ENCODE measurements at places on chromosomes 3 and 15.

DNA sequence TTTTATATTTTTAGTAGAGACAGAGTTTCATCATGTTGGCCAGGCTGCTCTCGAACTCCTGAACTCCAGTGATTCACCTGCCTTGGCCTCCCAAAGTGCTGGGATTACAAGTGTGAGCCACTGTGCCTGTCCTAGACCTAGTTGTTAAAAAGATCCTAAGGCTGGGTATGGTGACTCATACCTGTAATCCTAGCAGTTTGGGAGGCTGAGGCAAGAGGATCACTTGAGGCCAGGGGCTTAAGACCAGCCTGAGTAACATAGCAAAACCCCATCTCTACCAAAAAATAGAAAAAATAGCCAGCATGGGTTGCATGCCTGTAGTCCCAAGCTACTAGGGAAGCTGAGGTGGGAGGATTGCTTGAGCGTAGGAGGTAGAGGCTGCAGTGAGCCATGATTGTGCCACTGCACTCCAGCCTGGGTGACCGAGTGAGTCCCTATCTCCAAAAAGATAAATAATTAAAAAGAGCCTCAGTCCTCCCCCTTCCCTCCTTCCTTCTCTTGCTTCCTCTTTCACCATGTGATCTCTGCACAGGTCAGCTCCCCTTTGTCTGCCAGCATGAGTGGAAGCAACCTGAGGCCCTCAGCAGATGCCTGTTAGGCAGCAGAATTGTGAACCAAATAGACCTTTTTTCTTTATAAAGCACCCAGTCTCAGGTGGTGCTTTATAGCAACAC lies 9.8 kb upstream of the FNDC3B start:
- DNase-seq, result no peak

DNA sequence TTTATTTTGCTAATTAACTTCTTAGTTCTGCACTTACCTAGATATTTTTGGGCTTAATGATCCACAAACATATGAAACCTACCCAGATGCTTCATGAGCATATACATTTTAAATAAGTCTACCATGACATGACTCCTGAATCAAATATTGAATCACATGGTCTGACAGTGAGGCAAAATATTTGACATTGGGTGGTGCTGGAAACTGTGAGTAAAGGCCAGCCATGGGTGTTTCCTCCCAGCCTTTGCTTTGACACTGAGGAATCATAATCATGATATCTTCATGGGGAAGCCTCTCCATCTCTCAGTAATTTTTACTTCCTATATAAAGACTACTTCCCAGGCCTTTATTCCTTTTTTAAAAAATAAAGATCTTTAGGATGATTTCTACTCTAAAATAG lies 22.8 kb upstream of the SSR3 start:
- peak; percentile 38 for DNase-seq

DNA sequence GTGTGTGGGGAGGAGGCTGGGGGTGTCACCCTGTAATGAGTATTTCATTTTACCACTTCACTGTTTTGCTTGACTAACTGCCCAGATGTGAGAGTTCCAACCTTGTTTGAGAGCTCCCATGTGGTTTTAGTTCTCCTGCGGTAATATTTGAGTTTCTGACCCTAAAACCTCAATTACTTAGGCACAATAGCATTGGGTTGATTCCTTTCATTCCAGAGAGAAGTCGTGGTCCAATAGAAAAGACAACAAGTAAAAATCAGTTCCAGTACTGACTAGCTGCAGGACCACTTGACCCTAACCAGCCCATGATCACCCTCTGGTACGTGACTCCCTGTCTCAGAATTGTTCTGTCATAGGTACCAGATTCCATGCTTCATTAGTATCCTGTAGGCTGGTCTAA lies 630.4 kb downstream of the CADM2 start:
- no peak for DNase-seq

DNA sequence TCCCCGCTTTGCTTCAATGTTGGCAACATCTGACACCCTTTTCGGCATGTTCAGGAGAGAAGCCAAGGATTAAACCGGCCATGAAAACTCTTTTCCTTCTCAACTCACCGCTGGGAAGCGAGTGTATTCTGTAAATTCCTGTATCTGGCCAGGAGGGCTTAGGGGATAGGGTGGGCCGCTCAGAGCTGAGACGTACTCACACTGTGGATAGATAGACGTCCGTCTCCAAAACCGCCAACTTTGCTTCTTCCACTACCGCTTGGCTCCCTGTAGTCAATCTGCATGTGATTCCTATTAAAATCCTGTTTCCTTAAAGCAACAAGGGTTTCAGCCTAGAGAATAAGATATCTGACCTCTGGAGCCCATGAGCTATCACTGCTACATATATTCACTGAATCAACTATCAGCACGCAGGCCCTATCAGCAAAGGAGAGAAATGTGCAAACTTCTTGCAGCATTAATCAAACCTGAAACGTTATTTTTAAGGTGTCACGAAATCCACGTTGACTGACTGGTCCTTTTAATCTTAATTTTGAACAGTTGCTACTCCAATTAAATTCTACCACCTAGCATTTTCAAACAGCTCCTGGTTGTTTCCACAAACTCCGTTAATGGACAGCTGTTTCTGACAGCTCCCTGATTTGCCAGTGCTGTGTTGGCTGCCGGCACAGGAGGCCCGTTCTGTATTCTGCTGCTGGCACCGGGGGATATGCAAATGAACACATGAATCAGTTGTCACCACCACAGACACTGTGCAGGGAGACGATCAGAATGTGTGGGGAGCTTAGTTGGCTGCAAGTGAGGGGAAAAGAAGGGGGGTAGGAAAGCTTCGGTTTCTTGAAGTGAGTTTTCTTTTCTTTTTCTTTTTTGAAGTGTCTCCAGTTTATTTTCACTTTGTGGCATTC lies 438.9 kb upstream of the ARRDC4 start:
- DNase-seq, result no peak

GRCh38 chr15:64443747-64444621 lies 16.4 kb upstream of the ZNF609 start:
- DNase-seq, result peak; percentile 72

- DNase-seq, result no peak
Measured at GRCh38 chr15:90327311-90327710, 24.8 kb upstream of the ZNF774 start.

GRCh38 chr15:45810201-45810600 lies 175.4 kb downstream of the SQOR start:
- no peak for DNase-seq

GRCh38 chr3:139241783-139242182 lies 102.0 kb upstream of the MRPS22 start:
- no peak for DNase-seq

GRCh38 chr15:92889390-92890107 lies 10.6 kb upstream of the CHD2 start:
- no peak for DNase-seq

DNA sequence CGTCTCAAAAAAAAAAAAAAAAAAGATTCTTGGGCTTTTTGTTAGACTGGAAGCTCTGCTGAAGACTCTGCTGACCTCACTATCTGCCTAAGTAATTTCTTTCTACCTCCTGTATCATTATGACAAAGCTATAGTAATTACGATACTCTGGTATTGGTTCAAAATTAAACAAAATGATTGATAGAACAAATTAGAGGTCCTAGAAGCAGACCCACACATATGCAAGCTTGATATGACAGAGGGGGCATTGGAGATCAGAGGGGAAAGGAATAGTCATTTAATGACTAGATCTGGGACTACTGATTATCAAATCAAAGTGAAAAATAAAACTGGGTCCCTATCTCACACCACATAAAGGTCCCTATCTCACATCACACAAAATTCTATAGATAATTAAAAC lies 21.9 kb upstream of the AP3B2 start:
- no peak for DNase-seq

GRCh38 chr3:129942296-129942695 lies 32.2 kb upstream of the TRH start:
- peak; percentile 2 for DNase-seq

DNA sequence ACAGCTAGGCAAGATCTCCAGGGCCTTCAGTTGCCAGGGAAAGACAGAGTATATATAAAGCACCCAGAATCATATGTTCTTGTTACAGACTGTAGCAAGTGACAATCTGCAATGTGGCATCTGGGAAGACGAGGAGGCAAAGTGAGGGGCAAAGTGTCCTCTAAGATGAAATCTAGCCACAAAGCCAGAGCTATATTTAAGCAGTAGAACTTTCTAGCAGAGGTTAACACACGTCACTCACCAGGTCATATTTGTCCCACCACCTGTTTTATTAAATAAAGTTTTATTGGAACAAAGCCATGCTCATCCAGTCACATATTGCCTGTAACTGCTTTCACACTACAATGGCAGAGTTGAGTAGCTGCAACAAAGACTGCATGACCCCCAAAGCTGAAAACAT lies 51.5 kb downstream of the PDZRN3 start:
- no peak for DNase-seq

DNA sequence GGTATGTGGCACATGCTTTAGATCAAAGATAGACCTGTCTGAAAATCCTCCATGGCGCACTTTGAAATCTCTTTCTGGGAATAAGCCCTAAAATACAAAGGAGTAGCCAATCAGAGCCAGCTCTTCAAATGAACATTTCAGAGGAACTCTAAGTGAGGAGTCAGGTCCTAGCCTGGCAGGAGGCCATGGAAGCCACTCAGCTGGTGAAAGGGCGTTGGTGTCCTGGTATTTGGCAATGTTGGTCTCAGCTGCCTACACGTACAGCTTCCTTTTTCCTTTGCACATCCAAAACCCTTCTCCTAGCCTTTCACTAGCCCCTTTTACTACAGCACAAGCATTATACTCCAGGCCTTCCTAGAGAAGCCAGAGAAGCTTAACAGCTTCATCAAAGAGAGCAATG lies 5.5 kb downstream of the WDR73 start:
- no peak for DNase-seq

DNA sequence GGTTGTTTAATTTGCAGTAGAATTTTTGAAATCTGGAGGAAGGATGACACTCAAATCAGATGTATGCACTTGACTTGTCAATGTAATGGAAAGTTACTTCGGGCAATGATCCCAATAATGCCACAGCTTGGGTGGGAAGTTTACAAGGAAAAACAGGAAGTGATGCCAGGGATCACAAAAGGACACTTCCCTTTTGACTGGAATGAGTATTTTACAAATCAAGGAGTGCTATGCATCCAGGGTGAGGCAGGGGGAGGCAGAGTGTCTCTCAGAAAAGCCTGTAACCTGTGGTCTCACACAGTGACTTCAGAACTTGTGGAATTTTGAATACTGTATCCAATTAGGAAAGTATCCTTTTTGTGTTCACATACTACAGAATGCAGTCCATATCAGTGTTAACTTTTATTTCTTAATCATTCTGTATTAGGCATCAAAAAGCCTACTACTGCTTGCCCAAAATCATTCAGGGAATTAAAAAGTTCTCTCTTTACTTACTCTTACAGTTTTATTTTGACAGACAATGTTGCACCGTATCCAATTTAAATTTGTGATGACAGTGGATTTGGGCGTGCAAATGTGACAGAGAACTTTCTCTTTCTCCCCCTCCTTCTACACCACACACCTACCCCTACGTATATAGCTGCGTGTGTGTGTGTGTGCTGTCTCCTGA lies 445.1 kb downstream of the MECOM start:
- peak; percentile 52 for DNase-seq

DNA sequence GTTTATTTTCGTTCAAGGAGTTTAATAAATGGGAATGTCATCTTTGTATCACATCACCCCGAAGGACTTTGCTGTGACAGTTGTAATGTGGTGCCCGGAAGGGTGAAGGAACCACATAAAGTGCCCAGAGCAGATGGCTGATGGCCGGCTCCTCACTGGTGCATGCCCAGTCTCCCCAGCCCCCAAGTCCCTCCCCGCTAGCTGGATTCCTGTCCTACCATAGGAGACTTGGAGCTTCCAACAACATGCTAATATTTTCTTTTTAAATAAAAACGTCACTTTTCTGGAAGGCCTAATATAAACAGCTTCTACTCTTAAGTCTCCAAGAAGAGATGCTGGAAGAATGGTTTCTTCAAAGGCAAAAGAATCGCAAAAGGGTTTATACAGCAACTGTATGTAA lies 273.9 kb upstream of the LRTM1 start:
- no peak for DNase-seq

DNA sequence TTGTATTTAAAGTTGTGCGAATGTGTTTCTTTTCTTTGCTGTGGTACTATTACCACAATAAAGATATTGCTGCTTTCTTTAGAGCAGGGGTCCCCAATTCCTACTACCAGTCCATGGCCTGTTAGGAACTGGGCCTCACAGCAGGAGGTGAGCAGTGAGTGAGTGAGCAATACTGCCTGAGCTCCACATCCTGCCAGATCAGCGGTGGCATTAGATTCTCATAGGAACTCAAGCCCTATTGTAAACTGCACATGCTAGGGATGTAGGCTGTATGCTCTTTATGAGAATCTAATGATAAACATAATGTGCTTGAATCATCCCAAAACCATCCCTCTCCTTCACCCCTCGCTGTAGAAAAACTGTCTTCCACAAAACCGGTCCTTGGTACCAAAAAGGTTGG lies 41.6 kb downstream of the DMXL2 start:
- DNase-seq, result no peak

DNA sequence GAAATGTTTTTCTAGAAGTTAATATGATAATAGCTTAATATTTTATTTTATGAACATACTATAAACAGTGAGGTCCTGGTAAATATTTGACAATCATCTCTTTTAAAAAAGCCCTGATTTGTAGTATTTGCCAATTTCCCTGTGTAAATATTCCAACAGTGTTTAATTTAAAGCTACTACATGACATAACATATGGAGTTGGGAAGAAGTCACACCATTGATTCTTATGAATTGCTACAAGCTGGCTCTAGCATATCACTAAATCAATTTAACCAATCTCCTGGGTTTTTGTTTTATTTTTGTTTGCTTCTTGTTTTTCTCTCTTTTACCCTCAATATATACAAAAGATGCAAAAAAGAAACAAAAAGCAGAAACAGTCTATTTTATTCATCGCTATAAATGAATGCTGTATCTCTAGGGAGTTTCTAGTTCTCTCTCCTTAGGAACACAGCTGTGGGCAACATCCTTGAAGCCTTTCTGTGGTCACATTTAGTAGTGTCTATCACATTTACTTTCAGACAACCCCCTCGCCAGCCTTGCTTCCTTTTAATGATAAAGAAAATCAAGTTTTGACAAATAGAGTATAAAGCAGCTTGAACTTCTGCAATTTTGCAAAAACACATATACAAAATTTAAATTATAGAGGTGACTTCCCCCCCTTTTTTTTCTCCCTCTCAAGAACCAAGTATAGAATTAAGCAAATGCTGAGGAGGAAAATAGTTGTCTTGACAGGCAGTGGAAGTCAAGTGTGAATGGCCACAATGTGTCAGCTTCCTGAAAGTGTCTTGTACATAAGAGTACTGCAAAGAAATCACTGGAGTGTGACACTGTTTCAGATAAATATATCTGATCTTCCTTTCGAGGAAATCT lies 21.4 kb downstream of the CCR1 start:
- no peak for DNase-seq

DNA sequence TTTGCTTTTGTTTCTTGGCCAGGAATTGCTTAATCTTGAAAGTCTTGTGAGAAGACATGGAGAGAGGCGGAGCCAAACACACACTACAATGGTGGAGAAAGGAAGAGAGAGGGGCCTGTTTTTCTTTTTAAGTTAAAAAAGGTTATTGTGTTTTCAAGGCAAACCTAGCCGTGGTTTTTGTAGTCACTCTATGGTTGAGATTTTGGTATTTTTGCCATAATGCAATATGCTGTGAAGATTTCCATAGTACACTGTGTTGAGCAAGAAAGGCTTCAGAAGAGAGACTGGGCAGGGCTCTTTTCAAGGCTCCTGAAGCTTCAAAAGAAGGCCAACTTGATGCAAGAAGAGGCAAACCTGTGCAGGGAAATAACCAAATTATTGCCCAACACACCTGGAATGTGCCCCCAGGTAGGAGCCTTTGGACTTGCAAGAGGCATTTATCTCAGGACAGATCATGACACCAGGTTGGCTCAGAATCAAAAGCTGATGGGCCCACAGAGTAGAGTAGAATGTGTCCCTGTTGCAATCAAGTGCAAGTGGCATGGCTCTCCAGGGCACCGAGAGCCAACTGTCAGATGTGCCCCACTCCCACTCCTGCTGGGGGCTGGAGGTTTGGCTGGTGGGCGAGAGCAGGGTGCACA lies 22.1 kb downstream of the AMOTL2 start:
- DNase-seq, result no peak

Data from amniotic stem cell (primary cell).